Uterus (tissue), 4 donors: ENCODE measurements at places on chromosomes 4 and X. TPM values are rescaled to one million over a fixed set of nuclear protein-coding genes. Genes with fewer than 3 reads are reported as not detected.
A peak's percentile ranks its signal among the peaks of the same experiment; 100 is the strongest.

The HGFAC gene
- not detected for total RNA-seq

DNA sequence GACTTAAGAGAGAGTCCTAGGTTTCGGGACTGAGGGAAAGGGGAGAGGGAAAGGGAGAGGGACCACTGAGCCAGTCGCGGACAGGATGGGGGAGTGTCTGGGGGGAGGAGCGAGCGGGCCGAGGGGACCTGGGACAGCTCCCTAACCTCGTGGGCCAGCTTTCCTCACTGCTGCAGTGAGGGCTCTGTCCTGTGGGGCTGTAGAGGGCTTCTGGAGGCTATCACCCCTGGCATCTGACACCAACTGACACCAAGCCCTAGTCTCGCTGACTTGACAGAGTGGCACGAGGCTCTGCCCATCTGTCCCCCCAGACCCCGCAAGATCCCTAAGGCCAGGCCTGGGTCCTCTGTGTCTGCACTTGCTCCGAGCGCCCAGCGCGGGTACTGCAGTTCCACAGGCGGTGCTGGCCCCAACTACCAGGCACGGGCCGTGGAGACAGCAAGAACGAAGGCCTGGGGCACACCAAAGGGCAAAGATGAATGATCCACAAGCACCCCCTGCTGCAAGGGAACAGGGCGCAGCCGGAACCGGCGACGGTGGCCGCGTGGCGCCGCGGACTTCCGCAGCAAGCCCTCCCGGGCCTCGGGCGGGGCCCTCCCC is 465 bp downstream of the HAUS7 start:
- DNase-seq = no peak

GRCh38 chr4:48022192-48022799 is 5.7 kb downstream of the NIPAL1 start:
- no peak for DNase-seq

The C4orf50 gene
- not detected for total RNA-seq

The KLB gene
- total RNA-seq = 0.21 TPM

GRCh38 chr4:76822303-76822702 is 75.6 kb downstream of the SOWAHB start:
- peak; percentile 51 for DNase-seq

DNA sequence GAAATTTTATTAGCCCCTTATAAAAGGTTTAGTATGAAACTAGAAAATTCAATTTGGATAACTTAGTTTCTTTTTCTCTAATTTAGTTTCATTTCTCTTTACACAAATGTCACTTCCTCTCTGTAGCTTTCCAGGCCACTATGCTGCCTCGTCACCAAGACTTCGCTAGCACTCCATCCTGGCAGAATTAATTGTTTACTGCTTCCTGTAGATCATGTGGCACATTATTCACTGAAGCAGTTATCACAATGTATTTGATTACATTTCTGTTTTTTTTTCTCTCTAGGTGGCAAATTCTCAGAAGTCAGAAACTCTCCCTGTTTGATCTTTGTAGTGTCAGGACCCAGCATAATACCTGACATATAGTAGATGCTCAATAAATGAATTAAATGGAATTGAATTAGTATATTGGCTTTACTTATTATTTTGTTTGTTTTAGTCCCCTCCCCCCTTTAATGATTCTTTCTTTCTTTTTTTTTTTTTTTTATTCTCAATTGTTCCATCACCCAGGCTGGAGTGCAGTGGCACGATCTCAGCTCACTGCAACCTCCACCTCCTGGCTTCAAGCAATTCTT is 9.3 kb upstream of the SAT1 start:
- DNase-seq = no peak

DNA sequence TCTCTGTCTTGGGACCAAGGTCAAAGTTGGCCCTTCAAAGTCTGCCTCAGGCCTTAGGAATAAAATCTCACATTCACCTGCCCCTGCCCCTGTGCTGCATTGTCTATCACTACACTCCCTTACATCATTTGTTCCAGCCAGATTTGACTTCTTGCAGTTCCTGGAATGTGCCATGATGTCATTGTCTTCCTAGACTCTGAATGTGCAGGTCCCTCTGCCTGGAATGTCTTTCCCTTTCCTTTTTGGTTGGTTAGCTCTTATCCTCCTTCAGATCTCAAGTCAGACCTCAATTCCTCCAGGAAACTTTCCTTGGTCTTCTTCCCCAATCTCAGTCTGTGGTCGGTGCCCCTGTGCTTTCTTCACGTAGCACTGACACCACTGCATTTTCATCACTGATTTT is 67.7 kb upstream of the EFNB1 start:
- DNase-seq = no peak

The REELD1 gene
- not detected for total RNA-seq

DNA sequence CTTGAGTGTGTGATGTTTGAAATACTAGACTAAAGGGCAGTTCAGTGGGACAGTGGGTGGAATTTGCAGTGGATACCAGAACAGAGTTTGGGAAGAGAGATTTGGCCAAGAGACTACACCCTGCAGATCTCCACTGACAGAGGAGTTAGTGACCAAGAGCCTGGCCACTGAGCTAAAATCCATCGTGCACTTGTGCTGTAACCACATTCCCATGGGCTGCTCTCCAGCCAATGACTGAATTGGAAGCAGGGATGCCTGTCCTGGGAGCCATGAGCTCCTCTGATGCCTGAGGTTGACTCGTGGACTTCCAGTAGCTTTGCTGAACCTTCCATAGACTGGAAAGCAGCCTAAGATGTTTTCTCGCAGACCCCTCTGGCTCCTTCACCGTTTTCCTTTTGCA is 296.1 kb downstream of the TRIML1 start:
- no peak for DNase-seq

DNA sequence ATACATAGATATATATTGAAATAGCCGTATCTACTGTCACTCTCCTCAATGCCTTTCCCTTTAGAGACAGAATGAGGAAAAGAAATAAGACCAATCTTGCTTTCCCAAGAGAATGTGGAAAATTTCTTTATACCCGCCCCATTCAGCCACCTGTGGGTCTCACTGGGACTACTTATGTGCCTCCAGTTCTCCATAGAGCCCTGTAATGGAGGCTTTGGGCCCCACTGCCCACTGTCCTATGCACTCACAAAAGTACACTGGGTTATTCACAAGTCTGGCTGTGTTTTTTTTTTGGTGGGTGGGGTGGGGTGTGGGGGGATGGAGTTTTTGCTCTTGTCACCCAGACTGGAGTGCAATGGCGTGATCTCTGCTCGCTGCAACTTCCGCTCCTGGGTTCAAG is 70.4 kb upstream of the ELOVL6 start:
- no peak for DNase-seq

DNA sequence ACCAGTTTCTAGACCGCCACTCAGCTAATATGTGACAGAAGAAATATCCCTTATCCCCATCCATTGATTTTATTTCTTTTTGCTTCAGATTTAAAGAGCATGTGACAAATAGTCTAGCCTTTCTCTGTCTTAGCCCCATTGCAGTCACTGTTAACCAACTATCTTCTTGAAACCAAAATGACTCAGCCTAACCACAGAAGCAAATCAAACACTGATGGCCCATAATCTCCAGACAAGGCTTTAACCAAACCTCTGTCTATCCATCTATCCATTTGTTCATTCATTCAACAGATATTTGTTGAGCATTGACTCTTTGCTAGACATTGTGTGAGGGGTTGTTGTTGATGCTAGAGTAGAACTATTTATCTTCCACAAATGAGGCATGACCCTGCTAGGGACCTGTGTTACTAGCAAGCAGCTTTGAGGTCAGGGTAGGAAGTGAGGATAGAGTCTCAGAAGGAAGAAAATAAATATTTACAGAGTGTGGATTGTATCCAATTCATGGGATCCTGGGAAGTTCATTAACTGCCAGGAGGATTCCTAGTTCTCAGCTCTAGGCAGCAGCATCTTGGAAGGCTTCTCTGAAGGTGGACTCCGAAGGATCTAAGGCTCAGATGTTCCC is 22.5 kb downstream of the HNRNPH2 start:
- no peak for DNase-seq

The NUP62CL gene
- total RNA-seq = 17.7 TPM

GRCh38 chrX:141405486-141405852 is 163.2 kb upstream of the SPANXC start:
- DNase-seq = no peak

GRCh38 chr4:52298444-52298843 is 247.3 kb downstream of the SPATA18 start:
- no peak for DNase-seq

- DNase-seq = peak; percentile 34
These were observed 6.8 kb upstream of the IQSEC2 start for GRCh38 chrX:53288189-53288588.

The FGD1 gene
- 0.51 TPM for total RNA-seq

The FOXR2 gene
- not detected for total RNA-seq

The MGAT4D gene
- not detected for total RNA-seq

DNA sequence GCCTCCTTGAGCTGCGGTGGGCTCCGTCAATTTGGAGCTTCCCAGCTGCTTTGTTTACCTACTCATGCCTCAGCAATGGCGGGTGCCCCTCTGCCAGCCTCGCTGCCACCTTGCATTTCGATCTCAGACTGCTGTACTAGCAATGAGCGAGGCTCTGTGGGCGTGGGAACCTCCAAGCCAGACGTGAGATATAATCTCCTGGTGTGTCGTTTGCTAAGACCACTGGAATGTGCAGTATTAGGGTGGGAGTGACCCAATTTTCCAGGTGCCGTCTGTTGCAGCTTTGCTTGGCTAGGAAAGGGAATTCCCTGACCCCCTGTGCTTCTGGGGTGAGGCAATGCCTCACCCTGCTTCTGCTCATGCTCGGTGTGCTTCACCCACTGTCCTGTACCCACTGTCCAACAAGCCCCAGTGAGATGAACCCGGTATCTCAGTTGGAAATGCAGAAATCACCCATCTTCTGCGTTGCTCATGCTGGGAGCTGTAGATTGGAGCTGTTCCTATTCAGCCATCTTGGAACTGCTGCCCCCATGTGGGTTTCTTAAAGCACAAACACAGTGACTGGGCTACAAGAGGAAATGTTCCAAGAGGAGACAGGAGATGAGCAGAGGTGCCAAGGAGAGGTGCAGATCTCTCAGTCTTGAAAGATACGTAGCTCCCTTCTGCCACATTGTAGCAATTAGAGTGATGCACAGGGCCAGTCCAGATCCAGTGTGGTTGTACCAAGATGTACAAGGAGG is 193.0 kb upstream of the IGFBP7 start:
- DNase-seq = no peak

GRCh38 chr4:188109157-188109755 is at the start of gene TRIML2:
TRIML2 (minus strand) TSS chr4:188109603; CDS start chr4:188105368, 4,235 bp downstream.
- DNase-seq = no peak

The SPANXN4 gene
- not detected for total RNA-seq

The CHST7 gene
- 10.6 TPM for total RNA-seq

GRCh38 chr4:2442175-2442993 is 23.6 kb downstream of the CFAP99 start:
- DNase-seq = no peak

GRCh38 chr4:160510928-160511327 is 1408.0 kb downstream of the RAPGEF2 start:
- DNase-seq = no peak

GRCh38 chrX:104695593-104695992 is 129.6 kb downstream of the IL1RAPL2 start:
- no peak for DNase-seq

The GAGE12D gene
- total RNA-seq = not detected

DNA sequence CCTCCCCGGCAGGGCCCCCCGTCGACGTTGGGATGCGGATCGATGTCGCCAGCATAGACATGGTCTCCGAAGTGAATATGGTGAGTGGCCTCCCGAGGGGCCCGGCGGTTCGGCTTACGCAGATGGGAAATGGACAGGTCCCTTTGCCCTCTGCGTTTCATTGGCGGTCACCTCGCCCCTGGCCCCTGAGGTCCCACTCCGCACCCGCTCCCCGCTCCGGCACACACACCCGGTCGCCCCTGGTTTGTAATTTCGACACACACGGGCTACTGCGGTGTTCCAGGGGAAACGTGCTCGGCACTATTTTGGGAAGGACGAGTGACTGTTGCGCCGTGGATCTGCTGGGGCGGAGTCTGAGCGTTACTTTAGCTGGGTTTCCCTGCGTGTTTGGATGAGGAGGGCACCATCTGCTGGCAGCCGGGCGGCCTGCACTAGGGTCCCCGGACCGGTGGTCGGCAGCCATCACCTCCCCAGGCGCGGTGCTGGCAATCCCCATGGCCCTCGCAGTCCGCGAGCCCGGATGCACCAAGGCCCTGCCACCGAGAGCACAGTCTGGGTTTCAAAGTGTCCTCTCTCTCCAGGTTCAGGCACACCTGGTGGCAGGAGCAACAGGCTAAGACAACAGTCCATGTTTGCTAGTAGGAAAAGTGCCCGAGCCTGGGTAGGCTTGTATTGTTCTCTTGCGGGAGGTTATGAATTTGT is 1.2 kb downstream of the GABRB1 start:
- peak; percentile 38 for DNase-seq

DNA sequence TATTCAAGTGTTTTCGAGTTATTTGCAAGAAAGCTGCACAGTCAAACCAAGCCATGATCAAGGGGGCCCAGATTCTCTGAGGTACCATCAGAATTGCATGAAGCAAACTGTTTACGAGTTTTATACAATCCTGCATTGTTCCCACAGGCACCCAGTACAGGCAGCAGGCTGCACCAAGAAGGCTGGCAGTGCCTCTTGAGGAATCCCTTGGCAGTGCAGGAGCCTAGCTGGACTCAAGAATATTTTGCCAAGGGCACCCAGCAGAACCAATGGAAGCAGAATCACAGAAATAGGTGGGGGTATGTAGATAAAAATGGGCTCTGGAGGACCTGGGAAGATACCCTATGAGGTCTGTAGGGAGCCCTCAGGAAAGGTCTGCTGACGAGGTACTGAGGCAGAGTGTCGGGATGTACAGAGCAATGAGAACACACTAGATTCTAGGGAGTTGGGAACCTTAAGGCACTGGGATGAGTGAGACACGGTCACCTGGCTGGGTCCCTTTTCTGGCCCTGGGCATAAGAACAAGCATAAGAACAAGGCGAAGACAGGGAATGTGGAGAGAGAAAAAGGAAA is 2.5 kb upstream of the PLP1 start:
- DNase-seq = no peak

The SFRP2 gene
- total RNA-seq = 52.9 TPM

DNA sequence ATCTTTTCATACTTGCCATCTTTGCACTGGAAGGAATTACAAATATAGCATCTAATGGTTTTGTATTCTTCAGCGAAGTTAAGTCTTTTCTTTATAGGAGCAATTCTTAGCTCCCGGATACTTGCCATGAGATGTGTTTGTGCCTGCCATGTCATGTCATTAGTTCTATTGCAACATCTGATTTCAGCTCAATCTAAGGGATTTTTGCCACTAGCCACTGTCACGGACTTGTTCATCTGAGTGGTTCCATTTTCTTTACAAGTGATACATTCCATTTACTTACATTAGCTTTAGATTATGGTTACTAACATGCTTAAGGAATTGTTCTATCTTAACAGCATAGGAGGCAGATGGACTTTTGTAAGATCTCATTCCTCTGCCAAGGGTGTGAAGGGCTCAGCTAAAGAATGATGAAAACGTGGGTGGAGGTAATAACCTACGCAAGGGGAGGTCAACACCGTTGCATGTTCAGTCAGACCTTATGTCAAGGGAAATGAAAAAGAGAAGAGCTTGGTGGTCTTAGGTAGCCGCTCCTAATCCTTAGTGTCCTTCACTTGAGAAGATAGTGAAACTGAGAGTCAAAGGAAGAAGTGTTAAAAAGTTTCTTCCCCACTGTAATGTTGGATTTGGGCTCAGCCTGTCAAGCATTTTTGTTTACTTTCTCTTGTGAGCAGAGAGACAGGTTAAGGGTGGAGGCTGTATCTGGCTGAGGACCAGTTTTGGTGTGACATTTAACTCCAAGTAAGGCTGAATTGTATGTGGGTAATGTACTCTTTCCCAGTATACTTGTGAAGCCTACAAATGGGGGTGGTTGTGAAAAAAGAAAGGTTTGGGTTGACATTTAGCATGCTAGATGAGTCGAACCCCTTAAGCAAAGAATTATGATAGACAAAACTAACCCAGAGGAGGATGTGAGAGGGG is 3.6 kb upstream of the KLHL2 start:
- no peak for DNase-seq
